ENCODE measurements at places on chromosomes 7 and 10. TPM values are rescaled to one million over a fixed set of nuclear protein-coding genes. Genes with fewer than 3 reads are reported as not detected.

DNA sequence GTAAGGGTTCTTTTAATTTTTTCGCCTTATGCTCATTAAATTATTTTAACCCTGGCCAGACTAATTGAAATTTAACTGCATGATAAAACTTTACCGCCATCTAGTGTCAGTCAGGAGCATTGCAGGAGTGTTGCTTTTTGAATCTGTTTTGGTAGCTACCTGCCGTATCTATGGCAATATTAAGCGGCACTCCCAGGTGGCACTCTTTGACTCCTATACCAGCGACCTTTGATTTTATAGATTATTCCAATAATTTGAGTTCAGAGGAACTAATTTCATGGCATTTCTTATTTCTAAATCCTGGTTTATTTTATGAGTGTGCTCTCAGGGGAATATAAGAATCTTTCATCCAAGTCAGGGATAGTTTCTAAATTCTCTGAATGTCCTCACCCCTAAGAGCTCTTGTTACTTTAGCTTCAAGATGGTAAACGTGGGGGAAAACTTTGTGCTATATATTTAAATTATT, 198.9 kb downstream of the REEP3 start:
- peak; percentile 78 for DNase-seq

The LEP gene
- total RNA-seq: 1.8 TPM

DNA sequence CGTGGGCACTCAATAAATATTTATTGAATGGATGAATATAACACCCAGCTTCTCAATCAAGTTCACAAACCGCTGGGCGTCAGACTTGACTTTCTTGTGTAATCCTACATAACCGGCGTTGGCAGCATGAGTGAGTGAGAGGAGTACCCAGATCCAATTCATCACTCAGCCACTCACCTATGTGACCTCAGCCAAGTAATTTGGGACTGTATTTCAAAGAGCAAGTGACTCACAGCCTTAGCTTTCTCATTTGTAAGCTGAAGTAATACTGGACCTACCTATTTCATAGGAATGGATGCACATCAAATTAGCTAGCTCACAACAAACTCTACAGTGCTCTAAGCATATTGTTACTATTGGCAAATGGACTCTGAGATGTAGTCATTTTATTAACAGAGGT, 53.8 kb upstream of the FAM204A start:
- DNase-seq: no peak

The SPDYE6 gene
- not detected for total RNA-seq

DNA sequence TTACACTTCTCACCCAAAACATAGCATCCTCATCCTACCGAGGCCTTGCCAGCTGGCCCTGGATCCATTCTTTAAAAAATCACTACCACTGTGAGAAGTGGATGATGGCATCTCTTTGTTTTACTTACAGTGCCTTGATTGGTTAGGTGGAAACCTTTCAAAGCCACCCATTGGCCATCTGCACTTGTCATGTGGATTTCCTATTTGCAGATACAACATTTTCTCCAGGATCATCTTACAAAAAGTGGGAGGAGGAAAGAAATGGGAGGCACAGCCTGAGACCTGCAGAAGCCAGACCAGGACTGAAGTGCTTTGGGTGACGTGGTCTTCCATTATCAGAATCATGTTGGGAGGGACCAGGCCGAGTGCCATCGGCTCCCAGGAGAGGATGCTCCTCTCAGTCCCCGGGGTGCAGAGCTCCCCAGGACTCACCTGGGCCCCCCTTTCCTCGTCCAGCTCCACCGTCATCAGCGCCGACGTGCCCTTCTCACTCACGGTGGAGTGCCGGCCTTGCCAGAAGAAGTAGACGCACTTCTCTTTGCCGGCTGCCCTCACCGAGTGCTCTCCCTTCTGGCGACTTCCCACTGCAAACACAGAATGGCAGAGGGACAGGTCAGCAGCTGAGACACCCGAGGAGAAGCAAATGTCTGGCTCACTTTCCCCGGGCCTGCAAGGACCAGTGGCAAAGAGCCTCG, 161.2 kb downstream of the SVIL start:
- DNase-seq: no peak

The COL26A1 gene
- total RNA-seq: 0.78 TPM

- no peak for DNase-seq
Measured at GRCh38 chr10:52659085-52659484, 113.5 kb downstream of the MBL2 start.

DNA sequence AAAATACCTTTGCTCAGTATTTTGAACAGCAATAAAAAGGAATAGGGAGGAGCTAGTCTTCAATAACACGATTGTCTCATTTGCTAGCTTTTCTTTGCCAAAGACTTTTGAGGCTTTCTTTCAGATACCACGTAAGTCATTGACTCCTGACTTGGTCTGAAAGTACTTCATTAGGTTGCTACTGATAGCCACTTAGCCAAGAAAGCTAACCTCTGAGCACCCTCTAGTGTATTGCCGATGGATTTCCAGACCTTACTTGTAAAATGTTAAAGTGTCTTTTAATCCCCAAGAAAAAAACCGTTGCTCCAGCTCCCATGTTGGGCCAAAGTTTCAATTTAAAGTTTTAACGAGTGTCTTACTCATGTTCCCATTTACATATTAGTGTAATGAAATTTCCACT, 63.4 kb upstream of the STRIP2 start:
- no peak for DNase-seq

DNA sequence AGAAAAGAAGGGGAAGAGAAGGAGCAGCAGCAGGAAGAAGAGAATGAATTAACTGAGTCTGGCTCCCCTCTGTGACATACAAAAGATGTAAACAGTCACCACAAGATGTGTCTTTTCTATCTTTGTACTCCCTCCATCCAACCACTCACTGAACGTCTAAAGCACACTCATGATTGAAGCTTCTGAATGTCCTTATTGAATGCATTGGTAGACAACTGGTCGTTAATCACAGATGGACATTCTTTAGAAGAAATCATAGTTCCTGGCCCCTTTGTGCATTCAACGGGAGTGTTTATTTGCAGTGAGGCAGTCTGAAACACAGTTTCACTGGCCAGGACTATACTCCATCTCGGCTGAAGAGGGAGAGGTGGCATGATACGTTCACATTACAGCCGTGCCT, 206.3 kb upstream of the KMT2E start:
- DNase-seq: no peak

The GSTO1 gene
- total RNA-seq: 65.9 TPM

The ANKRD1 gene
- total RNA-seq: 0.52 TPM

DNA sequence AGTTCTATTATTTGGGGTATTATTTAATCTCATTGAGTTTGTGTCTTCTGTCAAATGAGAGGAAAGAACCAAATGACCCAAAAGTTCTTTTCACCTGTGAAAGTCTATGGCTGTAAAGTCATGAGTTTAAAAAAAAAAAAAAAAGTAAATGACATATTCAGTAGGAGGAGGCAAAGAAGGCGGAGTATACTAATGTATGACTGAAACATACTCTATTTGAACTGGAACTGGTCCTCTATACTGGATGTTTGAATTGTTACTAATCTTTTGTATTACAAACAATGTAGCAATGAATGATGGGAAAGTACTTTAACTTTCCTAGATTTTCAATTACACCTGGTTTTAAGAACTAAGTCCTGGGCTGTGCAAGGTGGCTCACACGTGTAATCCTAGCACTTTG, 24.9 kb upstream of the GSAP start:
- DNase-seq: no peak

- DNase-seq: no peak
Measured at GRCh38 chr10:11425296-11425610, 186.2 kb downstream of the USP6NL start.

DNA sequence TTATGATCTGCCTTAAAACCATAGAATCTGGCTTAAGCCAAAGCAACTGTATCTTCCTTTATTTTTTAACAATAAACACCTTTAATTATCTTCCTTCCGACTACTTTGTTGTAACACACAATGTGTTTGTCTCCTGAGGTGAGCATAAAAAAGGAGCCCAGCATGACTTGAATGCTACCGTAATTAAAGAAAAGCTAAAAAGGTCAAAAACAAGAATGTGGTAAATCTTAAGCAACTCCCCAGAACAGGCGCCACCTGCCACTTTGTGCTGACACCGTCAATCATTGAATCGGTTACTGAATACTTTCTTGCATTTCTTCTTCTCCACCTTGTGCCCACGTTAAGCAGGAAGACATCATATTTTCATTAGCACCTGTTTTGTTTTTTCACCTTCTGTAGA, 569.9 kb upstream of the C7orf33 start:
- no peak for DNase-seq

DNA sequence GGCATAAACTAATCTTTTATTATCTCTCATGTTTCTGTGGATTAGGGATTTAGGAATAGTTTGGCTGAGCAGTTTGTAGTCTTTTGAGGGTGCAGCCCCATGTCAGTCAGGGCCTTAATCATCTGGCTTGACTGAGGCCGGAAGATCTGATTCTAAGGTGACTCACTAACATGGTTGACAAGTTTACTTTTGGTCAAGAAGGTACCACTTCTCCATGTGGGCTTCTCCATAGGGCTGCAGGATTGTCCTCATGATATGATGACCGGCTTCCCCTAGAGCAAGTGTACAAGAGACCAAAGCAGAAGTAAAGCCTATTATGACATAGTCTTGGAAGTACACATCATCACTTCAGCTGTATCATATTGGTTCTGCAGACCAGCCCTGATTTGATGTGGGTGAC, 45.9 kb upstream of the OIT3 start:
- DNase-seq: no peak
